ENCODE measurements at places on chromosomes 12 and 14.
A peak's percentile ranks its signal among the peaks of the same experiment; 100 is the strongest.

GRCh38 chr12:125178222-125178621 is 113.0 kb downstream of the AACS start:
- DNase-seq = no peak

GRCh38 chr12:64680235-64680634 is 69.9 kb downstream of the RASSF3 start:
- no peak for DNase-seq

DNA sequence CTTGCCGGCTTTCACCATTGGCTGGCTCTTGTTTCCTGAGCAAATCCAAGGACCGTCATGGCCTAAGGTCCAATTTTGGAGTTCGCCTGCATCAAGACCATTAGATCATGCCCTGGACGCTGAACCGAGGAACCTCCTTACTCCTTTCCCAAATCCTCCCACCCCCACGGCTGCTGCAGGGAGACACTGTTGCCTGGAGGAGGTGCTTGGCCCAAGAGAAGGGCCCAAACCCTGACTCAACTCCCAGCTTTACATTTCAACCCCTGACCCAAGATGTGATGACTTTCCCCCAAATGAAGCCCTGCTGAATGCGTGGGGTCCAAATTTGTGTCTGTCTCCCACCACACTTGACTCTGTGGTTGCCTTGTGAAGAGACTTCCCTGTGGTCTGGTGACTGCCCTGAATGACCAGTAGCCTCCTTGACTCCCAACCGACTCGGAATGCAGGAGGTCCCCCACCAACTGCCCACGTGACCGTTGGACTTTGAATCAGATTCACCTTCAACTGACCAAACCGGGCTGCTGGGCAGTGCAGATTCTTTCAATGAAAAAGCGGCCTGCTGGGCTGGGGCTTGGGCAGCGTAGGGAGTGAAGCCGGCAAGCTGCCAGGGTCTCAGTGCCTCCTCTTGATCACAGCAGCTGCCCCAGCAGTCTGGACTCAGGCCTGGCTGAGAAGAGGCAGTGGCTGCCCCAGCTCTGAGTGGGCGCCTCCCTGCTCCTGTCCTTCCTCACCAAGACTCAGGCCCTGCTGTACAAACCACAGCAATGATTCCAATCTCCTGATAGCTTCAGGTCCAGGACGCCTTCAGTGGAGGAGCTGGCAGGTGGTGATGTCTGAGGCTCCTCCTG is 46.7 kb upstream of the OASL start:
- no peak for DNase-seq

- no peak for DNase-seq
These were observed 8.4 kb downstream of the TMEM19 start for GRCh38 chr12:71694099-71694820.

DNA sequence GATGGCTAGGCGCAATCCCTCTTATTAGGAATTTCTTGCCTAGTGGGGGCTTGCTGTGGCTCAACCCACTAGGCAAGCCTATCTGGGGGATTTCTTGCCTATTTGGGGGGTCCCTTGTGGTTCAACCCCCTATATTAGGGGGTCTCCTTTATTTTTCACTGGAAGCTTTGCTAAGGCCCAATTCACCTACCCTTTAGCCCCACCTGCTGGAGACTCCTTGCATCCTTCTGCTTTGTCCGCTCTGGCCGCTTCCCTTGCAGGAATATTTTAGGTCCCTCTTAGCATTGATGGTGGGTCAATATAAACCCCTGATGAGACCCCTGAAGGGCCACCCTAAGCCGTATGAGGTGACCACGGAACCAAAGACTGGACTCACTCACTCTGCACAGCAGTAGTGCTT is 1552.1 kb downstream of the AACS start:
- DNase-seq = no peak

- no peak for DNase-seq
These were observed 33.8 kb upstream of the PWP1 start for GRCh38 chr12:107651571-107652449.

GRCh38 chr14:22427771-22428231 is 161.2 kb downstream of the DAD1 start:
- DNase-seq = no peak

- no peak for DNase-seq
These were observed 176.5 kb downstream of the PIWIL1 start for GRCh38 chr12:130514149-130514551.

GRCh38 chr12:106919910-106920544 is 35.7 kb upstream of the TMEM263 start:
- no peak for DNase-seq

- DNase-seq = peak; percentile 75
These were observed 27.7 kb downstream of the FIGNL2 start for GRCh38 chr12:51820526-51821439.

DNA sequence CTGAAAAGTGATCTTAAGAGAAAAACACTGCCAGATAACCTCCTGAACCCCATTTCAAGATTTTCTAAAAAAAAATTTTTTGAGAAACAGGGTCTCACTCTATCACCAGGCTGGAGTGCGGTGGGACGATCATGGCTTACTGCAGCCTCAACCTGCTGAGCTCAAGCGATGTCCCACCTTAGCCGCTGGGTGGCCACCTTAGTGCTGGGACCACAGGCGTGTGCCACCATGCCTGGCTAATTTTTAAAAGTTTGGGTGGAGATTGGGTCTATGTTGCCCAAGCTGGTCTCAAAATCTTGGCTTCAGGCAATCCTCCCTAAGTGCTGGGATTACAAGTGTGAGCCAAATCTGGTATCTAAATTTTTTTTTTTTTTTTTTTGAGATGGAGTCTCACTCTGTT is 3.4 kb downstream of the PNMA1 start:
- DNase-seq = no peak

- DNase-seq = no peak
These were observed 2.6 kb upstream of the LGMN start for GRCh38 chr14:92750994-92751400.

Data from activated T-cell treated with anti-CD3 and anti-CD28 coated beads for 24 hours (primary cell).